ENCODE measurements at places on chromosomes 6 and 20.
A peak's percentile ranks its signal among the peaks of the same experiment; 100 is the strongest.

GRCh38 chr20:33507461-33507860 is 17.6 kb downstream of the CBFA2T2 start:
- no peak for DNase-seq

DNA sequence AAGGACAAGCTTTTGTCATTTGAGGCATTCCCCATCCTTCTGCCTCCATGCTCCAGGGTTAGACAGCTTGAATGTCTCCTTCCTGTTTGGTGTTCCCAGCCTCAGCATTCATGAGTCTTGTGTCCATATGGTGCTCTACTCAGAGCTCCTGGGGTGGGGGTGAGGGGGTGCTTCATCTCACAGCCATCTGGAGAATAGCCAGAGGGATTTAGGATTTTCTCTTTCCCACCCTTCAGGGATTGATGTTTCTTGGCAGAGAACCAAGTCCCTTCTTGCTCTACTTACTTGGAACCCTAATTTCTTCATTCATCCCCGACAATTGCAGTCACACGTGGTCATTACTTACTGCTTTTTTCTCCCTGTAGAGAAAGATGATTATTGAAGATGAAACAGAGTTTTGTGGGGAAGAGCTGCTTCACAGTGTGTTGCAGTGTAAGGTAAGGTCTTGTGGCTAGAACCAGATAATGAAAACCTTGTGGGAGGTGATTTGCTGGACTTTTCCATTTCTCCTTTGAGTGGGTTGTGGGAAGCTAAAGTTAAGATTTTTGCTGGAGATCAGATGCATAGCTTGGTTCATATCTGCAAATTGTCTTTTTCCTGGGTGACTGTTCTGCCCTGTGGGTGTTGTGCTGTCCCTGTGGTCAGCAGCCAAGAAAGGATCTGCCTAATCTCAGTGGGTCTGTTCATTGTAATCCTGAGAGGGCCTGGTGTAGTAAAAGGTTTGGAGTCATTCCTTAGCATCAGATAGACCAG is 18.6 kb downstream of the CMTR1 start:
- DNase-seq: no peak

DNA sequence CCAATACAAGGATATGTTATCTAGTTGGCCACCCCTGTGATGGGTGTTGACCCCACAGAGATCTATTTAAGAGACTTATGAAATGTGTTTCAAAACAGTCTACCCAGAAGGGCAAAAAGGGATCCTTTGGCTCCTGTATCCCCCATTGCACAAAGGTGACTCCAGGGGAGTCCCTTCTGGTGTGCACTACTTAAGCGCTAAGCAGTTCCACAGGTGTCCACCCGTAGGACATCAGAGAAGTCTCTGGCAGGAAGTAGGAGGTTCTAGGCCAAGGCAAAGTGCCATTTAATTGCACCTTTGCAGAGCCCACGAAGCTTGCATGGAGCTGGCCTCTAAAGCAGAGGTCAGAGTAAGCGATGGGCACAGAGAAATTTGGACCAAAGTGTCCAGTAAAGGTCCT is 147.7 kb downstream of the MRPL14 start:
- no peak for DNase-seq

DNA sequence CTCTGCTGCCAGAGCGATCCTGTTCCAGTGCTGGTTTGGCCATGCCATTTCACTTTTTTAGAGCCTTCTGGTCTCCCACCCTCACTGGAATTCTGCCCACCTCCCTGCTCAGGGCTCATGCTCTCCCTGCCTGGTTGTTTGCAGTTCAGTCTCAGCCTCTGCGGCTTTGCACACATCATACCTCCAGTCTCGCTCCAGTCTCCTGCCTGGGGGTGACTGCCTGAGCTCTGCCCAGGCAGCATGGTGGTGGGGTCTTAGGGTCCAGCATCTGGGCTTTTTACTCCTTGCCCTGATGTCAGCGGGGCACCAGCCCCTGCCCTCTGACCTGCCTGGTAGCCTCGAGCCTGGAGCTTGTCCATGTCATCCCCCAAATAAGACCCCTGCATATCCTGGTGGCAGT is 30.9 kb downstream of the CD83 start:
- DNase-seq: no peak

- DNase-seq: peak; percentile 98
Measured at GRCh38 chr20:62740286-62741141, 31.9 kb downstream of the NTSR1 start.

- no peak for DNase-seq
Measured at GRCh38 chr20:1309439-1309847, 19.5 kb downstream of the SDCBP2 start.

DNA sequence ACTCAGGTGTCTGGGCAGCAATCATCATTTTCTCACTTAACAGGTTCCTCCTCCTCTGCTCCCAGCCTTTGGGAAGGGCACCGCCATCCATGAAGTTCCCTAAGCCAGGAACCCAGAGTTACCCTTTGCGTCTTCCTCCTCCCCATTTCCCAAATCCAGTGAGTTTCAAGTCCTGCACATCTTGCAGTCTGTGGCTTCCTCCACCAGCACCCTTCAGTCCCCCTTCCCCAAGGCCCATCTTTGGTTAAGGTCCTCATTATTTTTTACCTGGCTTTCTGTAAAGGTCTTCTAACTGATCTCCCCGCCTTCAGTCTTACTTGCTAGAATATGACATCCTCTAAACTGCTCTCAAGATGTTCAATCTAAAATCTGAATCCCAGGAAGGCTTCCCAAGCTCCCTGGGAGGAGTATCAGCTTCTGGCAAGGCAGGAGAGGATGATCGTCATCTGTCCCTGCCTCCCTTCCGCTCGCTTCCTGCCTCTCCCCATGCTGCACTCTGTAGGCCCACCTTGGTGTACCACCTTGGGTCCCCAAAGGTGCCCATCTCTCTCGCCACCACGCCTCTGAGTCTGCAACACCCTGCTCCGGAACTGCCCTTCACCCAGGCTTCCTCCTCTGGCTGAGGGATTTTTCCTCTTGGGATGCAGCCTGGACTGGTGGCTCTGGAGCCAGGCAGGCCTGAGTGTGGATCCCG is 11.4 kb upstream of the DUSP22 start:
- DNase-seq: no peak

DNA sequence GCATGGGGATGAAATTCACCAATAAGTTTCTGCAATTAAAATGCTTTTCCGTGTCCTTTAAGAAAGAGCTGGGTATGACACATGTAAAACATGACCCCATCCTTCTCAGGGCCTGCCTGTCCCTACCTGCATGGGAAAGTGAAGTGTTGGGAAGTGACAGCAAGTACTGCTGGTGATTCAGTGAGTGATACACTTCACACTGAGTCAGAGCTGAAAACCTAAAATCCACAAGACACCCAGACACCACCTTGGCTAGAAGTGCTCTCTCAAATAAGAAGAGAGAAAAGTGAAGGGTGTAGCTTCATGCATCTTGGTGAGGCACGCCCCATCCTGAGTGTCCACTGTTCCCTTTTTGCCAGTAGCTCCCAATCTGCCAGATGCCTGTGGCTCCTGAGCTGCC is 3.3 kb downstream of the RAB22A start:
- DNase-seq: peak; percentile 98

DNA sequence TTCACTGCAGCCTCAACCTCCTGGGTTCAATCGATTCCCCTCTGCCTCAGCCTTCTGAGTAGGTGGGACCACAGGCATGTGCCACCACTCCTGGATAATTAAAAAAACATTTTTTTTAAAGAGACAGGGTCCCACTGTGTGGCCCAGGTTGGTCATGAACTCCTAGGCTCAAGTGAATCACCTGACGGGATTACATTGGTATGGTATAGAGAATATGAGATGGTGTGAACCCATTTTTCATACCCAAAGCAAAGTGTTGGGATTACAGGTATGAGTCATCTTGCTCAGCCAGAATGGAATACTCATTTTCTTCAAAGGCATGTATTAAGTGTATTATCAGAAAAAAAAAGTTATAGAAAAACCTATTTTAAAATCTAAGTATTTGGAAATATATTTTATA is 114.2 kb downstream of the AHI1 start:
- no peak for DNase-seq

DNA sequence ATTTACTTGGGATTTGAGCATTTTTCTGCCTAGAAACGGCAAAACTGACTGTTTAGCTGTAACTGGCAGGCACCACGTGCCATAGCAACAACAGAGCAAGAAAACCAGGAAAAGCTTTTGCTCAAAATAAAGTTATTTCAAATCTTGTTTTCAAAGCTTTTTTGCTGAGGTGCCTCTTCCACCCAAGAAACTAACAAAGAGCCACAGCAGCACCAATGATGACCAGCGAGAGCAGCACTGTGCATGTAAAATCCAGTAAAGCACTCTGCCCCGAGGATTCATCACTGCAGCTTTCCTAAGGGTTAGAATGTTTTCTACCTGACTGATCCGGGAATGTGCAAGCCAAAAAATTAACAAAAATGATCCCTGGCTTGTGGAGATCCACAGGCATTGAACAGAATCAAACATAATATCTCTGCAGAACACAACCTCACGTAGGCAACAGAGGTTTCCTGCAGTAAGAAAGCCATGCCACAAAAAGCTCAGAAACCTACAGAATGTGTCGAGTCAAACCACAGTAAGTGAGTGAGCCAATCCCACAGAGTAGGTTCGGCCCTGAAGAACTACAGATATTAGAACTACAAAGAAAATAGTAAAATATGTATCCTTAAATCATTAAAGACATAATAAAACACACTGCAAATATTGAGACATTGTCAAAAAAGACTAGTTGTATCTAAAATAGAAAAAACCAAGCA is 7.4 kb upstream of the ULBP3 start:
- DNase-seq: peak; percentile 16

- no peak for DNase-seq
Measured at GRCh38 chr20:24659835-24660234, 190.4 kb downstream of the SYNDIG1 start.

DNA sequence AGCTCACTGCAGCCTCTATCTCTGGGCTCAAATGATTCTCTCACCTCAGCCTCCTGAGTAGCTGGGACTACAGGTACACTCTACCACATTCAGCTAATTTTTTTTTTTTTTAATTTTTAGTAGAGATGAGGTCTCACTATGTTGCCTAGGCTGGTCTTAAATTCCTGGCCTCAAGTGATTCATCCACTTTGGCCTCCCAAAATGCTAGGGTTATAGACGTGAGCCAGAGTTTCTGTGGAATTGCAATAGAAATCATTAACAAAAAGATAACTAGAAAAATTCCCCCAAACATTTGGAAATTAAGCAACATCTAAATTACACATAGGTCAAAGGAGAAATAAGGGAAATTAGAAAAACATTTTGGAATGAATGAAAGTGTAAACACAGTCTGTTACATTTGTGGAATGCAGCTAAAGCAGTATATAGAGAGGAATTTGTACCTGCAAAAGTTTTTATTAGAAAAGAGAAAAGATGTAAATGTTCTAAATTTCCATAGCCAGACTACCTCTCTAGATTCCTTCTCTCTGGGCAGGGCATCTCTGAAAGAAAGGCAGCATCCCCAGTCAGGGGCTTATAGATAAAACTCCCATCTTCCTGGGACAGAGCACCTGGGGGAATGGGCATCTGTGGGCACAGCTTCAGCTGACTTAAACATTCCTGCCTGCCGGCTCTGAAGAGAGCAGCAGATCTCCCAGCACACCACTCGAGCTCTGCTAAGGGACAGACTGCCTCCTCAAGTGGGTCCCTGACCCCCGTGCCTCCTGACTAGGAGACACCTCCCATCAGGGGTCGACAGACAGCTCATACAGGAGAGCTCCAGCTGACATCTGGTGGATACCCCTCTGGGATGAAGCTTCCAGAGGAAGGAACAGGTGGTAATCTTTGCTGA is 51.3 kb downstream of the ATRN start:
- DNase-seq: no peak

All from epithelial cell of esophagus (primary cell).